ENCODE measurements at places on chromosomes 2 and 18.
A peak's percentile ranks its signal among the peaks of the same experiment; 100 is the strongest.

GRCh38 chr18:50372743-50373142 lies 2.1 kb upstream of the SKA1 start:
- DNase-seq = no peak

DNA sequence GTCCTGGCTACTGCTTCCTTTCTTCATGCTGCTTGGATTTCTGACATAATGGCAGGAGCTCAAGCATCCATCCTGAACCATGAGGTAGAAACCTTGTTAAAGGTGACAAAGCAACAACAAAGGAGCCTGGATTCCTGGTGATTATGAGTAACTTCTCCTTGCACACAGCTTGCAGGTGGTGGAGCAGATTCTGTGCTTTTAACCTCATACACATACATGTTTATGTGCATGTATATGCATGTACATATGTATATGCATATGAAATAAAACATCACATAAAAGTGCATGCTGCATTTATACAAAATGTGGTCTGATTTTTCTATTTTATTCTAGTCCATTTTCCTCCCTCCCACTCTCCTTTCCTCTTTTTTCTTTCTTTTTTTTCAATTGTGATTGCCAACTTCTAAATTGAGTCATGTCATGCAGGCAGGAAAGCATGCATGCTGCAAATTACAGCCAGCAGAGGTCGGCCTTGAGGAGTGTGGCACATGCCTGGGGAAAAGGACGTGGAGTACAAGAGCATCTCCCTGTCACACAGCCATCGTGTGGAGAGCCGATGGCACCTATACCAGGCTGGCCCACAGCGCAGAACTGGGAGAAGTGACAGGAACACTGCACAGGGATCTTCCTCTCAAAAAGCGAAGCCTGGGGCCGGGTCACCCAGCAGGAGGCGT lies 17.9 kb downstream of the LCT start:
- no peak for DNase-seq

DNA sequence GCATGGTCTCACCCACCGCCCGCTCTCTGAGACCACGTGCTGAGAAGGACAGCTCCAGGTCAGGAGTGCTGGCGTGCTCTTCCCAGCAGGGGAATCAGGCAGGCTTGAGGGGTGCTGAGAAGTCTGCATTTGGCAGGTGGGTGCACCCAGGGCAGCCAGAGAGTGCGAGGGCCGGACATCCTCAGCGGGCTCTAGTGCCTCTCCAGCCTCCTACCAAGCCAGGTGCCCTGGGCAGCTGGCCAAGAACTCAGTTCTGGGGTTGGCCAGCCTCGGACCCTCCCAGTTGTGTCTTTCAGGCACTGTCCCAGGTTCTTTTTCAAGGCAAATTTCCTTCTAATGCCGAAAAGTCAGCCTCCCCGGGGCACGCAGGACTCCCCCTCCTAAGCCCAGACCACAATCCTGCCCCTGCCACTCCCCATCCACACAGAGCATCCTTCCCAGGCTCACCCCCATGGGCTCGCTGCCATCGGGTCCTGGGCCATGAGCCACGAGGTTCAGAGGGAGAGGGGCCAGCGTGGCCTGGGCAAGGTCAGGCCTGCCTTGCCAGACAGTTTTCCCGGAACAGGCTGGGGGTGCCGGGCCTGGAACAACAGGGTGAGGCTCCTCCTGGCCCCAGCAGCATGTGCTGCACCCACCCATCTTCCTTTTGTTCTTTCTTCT lies 52.2 kb upstream of the GPC1 start:
- no peak for DNase-seq

GRCh38 chr2:197801033-197801432 lies 3.4 kb upstream of the PLCL1 start:
- DNase-seq = no peak

DNA sequence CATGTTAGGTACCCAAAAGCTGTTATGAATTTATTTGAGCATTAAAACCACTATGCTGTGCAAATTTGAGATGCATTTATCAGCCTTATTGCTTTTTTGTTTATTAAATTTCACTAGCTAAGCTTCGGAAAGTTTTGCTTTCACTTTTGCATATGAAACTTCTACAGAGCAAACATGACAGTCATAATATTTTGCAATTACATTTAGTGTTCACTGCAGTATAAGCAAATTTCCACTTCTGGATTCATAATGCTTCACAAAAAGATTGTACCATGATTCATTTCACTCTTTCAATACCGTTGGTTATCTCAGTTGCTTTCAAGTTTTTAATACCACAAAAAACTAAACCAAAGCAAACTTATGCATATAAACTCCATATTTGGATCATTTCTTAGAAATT lies 228.7 kb upstream of the SLC8A1 start:
- DNase-seq = no peak

- no peak for DNase-seq
These were observed 210.9 kb upstream of the PKDCC start for GRCh38 chr2:41836948-41837347.

- DNase-seq = no peak
These were observed 51.8 kb upstream of the RAB27B start for GRCh38 chr18:54776282-54776977.

DNA sequence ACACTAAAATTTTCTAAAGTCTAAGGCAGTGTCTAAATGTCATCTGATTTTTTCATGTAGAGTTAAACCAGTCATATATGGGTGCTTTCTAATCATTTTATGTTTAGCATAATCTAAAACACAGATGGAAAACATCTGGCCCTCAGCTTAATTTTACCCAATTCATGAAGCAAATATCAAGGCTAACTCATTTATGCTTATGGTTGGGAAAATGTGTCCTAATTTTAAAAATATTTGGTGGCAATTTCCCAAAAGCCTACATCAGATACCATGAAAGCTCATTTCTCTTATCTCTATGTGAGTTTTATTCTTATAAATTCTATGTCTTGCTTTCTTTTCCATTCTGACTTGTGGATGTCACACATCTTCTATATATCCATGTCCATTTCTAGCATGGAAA lies 7.2 kb downstream of the SP5 start:
- no peak for DNase-seq

GRCh38 chr2:36351291-36351690 lies 4.3 kb upstream of the CRIM1 start:
- no peak for DNase-seq

DNA sequence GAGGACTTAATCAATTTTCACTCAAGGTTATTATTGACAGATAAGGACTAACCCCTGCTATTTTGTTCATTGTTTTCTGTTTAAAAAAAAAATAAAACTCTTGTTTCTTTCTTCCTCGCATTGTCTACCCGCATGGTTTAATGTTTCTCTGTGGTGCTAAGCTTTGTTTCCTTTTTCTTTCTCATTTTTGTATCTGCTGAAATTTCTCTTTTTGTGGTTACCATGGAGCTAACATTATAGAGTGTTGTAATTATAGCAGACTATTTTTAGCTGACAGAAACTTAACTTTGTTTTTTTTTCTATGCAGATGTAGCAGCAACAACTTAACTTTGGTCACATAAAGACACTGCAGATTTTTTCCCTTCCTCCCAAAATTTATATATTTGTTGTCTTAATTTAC lies 43.1 kb upstream of the CHN1 start:
- DNase-seq = no peak

DNA sequence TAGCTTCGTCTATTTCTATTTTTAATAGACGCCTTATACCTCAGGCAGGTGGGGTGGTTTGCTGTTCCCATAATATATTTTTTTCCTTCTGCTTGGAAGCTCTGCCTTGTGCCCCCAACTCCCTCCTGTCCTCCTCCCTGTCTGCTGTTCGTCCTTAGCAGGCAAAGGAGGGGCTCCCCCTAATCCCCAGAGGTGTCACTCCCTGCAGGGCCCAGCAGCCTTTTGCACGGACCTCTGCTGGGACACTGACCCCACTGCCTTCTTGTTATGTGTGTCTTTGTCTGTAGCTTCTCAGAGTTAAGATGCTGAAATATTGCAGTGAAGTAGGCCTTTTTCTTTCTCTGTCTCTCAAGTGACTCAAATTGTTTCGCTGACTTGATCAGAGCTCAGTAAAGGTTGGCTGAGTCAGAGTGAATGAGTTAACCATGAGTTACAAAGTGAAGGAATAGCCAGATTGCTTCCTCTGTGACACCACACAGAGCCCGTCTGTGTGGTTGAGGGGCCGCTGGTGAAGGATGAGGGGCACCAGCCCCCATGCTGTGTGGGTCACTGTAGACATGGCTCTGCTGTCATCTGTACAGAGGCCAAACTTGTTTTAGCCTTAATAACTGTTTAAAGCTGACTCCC lies 47.7 kb downstream of the PRKCE start:
- DNase-seq = no peak

DNA sequence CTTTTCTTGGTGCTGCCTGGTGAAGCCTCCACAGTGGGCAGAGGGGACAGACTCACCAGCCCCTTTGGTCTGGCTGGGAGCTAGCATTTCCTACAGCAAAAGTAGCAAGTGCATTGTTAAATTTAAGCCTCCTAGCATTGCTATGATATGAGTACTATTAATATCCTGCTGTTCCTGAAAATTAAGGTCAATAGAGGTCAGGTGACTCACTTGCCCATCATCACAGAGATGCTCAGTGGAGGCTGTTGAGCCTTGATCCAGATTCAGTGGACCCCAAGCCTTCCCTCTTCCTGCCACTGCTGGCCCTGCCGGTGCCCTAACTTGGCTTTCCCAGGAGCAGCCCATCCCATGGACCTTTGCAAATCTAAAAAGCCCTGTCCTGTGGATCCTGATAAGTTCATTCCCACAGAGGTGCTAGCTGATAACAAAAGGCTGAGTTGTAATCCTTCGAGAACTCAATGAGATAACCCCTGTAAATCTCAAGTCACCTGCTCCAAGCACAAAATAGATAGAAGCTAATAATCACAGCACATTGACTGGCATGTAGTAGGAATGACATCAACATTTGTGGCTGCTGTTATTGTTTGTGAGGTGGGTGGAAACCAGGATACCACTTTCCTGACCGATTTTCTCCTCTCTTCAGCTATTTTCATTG lies 84.4 kb downstream of the THNSL2 start:
- DNase-seq = no peak

GRCh38 chr18:79723628-79724027 lies 44.0 kb downstream of the CTDP1 start:
- DNase-seq = no peak

DNA sequence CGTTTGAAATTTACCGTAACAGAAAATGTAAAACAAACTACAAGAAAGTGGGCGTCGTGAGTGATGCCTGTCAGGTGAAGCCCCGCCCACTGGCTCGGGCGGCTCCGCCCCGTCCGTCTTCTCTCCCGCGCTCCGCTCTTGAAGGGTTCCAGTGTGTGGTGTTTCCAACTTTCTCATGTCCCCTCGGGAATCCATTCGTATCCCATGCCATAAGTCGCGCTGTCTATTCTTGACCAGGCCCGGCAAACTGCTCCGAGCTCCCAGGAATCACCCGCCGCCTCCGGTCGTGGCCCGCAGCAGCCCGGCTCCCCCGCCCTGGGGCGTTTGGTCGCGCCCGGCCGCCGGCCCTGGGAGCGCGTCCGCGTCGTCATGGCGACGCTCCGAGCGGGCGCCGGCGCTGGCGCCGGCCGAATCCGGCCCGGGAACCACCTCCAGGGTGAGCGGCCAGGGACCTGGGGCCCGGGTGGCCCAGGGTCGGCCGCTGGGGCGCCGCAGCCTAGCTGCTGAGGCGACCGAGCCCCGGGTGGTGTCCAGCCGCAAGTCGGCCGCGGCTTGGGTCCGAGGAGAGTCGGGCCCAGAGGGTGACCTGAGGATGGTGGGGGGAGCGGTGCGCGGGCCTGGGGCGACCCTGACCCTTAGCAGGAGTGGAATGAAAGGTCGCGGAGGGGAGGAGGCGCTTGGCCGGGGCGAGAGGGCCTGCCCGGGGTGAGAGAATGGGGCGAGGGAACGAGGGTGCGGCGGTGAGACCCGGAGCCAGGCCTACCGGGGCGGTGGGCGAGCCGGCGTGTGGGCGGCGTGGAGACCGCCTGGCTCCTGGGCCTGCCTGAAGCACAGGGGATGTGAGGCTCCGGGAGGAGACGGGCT lies at the start of gene CFAP221:
TSS of gene CFAP221 (plus strand) at position 375 of the 864 bp plus-strand sequence. CDS start 1,683 bp downstream, outside the sequence.
- DNase-seq = peak; percentile 6

- DNase-seq = no peak
These were observed 31.3 kb upstream of the DNAH7 start for GRCh38 chr2:196099916-196100315.

DNA sequence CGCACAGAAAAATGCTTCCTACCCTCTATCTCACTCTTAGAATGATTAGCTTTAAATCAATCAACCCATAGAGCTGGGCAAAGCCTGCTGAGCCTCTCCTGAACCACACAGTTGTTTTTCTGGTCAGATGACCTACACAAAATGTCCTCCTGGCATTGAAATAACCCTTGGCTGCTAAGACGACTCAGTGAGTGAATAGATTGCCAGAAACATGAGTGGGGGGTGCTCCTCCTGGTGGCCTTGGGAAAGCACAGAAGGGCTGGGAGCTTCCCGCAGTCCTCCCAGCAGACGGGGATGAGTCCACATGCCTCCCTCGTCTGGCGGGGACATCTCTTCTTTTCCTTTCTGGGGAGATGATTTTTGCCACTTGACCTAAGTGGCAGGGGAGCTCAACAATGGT lies 14.9 kb downstream of the MAL start:
- DNase-seq = no peak

DNA sequence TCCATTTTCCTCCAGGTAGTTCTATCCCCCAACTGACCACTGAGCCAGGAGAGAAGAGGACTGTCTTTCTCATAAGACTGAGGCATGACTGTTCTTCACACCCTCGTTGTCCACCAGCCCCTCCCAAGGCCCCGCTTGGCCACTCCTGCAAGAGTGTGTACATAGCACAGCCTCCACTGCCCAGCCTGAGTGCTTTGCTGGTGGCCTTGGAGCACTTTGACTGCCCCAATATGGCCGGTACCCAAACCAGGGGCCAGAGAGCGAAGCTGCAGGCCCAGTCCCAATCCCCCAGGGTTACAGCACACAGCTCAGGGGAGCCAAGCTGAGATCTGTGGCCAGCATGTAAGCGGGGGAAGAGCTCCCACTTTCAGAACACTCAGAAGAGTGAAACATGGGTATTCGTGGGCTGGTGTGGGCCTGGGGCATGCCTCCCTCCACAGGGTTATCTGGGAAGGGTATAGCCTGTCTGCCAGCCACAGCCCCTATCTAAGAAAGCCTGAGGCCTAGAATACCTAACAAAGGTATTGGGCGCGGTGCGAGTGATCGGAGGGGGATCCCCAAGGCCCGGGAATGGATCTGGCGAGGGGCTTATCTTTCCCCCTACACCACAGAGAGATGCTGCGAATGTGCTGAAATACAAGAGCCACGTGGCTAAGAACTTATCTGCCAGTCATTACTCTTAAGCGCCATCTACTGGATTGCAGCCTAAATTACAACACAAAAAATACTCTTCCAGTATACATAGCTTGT lies 163.8 kb downstream of the WDPCP start:
- DNase-seq = no peak

DNA sequence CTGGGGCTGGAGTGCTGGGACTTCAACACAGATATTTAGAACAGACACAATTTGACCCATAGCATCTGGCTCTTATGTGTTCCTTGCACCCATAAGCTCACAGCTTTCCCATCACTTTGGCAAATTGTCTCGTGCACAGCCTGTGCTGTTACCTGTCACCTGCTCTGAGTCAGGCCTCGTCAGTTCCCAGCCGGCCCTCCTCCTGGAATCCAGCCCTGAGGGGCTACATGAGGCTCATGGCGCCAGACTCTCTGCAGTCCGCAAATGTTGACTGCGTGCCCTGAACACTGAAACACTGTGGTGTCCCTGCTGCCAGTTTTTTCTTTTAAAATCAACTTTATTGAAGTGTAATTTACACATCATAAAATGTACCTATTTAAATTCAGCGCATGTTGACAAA lies 65.4 kb upstream of the BZW1 start:
- no peak for DNase-seq

- DNase-seq = no peak
These were observed 165.2 kb downstream of the DYSF start for GRCh38 chr2:71618327-71619113.

Measured in stimulated activated CD8-positive, alpha-beta memory T cell treated with anti-CD3 and anti-CD28 coated beads, Interleukin-7, amount 100 ng/mL, for 24 hours (primary cell).